ENCODE measurements at places on chromosomes 3 and 15.
A peak's percentile ranks its signal among the peaks of the same experiment; 100 is the strongest.

DNA sequence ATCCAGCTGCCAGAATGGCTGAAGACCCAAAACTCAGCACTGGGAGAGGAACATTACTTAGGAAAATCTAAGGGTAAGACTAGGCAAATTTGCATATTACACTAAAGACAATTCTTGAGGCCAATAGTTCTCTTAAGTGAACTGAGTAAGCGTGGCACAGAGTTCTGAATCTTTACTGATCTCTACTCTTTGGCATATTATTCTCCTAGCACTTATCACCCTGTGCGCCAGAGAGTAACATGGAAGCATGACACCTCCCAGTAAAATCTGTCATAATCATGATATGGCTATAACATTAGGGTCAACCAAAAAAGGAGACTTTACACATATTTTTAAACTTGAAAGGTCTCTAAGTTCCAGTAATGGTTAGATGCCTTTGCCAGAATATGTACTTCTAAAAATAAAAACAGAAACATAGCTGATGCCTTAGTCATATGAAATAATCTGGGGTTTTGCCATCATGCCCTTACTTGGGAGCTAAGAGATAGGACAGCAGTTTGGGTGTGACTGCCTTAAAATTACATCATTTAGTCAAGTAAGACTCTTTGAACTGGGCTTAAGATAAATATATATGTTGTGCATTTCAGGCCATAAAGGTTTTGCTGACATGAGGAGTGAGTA lies 290.5 kb downstream of the PLCL2 start:
- no peak for ATAC-seq

GRCh38 chr3:28326458-28326926 lies 22.0 kb upstream of the ZCWPW2 start:
- peak; percentile 94 for ATAC-seq

- ATAC-seq = no peak
Observed at GRCh38 chr3:23926246-23926645, 9.3 kb downstream of the RPL15 start.

DNA sequence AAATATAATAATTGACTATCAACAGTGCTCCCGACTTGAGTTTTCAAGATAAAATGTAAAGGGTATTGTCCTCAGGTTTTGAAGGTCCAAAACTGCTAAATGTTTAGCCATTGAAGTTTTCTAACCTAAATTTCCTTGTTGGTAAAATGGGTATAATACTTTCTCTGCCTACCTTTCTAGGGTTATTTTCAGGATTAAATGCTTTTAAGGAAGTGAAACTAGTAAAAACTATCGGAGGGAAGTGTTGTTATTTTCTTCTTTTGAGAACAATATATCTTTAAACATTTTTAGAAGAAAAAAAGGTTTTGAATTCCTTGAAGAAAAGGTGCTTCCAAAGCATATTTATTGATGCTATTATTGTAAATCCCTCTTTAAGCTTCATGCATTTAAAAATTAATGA lies 67.3 kb downstream of the FILIP1L start:
- no peak for ATAC-seq

GRCh38 chr15:74405823-74406222 lies 27.9 kb downstream of the SEMA7A start:
- no peak for ATAC-seq

GRCh38 chr3:184496933-184497332 lies 64.7 kb upstream of the EPHB3 start:
- no peak for ATAC-seq

- no peak for ATAC-seq
Observed at GRCh38 chr3:3629911-3630310, 169.3 kb upstream of the LRRN1 start.

DNA sequence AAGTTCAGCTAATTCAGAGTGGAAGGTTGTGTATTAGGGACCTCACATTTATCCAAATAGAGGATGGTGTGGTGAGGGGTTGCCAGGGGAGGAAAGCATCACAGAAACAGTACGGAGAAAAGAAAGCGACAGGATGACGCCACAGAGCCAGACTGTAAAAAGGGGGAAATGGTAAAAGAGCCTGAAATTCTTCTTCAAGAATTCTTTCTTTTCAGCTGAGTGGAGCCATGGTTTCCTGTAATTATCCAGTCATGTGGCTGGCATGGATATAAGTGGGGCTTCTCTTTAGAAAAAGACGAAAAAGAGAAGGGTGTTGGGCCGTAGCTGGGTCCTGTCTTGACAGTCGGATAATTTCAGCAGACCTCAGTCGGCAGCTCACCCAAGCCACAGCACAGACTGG lies 24.5 kb upstream of the PSMD6 start:
- ATAC-seq = no peak

DNA sequence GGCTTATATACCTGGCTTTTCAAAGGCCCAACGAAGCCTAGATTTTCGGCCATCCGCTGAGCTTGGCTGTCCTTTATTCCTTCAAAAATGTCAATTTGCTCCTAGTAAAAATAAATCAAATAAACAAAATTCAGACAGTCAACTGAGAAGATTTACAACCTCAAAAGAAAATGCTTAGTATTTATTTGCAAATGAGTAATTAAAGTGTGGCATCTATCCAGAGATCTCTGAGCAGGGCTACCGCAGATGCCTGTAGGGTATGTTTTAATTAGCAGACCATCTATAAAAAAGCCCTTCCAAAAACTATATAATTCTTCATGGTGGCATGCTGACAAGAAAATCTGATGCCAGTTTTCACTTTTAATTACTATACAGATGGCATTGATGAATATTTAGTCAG lies 136.2 kb downstream of the SUCLG2 start:
- no peak for ATAC-seq

- no peak for ATAC-seq
Observed at GRCh38 chr3:94525043-94525442, 462.2 kb downstream of the NSUN3 start.

DNA sequence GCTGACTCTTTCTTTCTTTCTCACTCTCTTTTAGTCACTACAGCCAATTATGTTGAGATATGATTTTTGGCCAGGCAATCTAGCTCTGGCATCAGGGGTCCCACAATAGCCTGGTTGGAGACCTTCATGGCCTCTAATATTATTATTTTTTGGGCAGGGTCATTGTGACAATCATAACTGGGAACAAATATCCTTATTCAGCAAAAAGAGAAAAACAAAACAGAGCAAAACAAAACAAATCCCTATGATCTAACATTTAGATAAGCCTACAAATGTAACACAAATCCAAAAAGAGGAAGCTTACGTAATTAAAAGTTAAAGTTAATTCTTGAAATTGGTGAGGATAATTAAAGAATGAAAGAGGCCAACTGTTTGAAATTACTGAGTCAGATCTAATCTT lies 640.0 kb downstream of the TUSC7 start:
- ATAC-seq = no peak

GRCh38 chr3:191336833-191337232 lies 6.5 kb upstream of the UTS2B start:
- ATAC-seq = peak; percentile 34

DNA sequence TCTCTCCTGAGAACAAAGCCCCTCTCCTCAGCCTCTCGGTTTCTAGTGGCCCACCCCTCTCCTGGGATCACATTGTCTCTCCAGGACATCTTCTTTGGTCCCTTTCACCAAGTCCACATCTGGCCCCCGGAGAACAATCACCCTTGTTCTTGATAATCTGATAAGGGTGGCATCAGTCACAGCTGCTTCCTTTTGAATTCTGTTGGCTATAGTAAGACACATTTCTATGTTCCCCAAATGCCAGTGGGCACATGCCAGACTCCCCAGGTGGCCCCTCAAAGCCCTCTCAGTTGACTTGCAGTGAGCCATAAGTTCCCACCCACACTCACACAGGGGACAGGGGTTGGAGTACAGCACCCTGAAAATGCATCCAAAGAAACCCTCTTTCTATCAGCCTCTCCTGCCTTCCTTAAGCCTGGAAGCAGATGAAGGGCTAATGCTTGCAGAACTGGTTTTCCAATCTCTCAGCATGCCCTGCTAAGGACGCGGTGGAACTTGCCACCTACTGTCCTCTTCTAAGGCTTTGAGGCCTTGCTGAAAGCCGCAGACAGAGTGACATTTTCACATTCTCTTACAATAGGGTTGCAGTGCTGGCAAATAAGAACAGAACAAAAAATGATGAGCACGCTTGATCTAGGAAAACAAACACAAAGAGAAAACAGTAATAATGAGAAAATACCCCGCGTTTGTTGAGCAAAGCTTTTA lies 101.3 kb upstream of the SLCO3A1 start:
- ATAC-seq = no peak

- ATAC-seq = no peak
Observed at GRCh38 chr3:84789961-84790360, 168.8 kb upstream of the CADM2 start.

GRCh38 chr3:132536442-132537153 lies 60.5 kb upstream of the ACKR4 start:
- peak; percentile 85 for ATAC-seq

DNA sequence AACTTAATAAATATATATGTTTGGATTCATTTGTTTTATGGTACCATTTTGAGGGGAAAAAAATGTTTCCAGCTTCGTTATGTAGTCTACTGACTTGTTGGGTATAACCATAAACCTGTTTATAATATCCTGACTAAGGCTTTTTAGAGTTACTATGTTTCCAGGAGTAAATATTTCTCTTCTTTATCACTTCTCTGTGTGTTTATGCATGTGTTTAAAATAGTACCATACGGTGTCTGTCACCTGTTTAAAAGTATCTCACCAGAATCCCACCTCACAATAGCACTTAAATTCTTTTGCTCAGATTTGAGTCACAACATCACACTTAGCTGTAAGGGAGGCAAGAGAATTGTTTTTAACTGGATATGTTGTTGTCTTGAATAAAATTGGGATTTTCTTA lies 15.1 kb downstream of the LACTB start:
- no peak for ATAC-seq

DNA sequence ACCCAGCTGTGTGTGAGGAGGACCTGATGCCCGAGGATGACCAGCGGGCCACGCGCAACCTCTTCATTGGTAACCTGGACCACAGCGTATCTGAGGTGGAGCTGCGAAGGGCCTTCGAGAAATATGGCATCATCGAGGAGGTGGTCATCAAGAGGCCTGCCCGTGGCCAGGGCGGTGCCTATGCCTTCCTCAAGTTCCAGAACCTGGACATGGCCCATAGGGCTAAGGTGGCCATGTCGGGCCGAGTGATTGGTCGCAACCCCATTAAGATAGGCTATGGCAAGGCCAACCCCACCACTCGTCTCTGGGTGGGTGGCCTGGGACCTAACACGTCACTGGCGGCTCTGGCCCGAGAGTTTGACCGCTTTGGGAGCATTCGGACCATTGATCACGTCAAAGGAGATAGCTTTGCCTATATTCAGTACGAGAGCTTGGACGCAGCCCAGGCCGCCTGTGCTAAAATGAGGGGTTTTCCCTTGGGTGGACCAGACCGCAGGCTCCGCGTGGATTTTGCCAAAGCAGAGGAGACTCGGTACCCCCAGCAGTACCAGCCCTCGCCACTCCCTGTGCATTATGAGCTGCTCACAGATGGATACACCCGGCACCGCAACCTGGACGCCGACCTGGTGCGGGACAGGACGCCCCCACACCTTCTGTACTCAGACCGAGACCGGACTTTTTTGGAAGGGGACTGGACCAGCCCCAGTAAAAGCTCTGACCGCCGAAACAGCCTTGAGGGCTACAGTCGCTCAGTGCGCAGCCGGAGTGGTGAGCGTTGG lies 1.5 kb downstream of the RBM15B start:
- no peak for ATAC-seq

DNA sequence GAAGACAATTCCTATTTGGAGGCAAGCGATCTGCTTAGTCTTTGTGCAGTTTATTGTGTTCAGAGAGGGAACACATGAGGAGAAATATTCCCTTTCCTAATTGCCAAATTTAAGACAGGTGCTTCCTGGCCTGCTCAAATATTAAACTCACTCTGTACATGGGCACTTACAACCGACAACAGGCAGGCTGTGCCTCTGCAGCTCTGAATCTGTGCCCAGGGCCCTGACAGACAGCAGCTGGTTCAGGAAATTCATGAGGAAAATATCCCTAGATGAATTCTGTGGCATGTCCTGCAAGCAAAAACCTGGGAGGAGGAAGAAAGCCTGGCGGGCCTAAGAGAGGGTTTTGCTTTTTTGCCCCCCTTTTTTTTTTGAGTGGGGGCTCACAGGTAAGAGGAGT lies 169.3 kb upstream of the TRIM42 start:
- ATAC-seq = no peak

GRCh38 chr15:32905481-32905880 lies 187.7 kb downstream of the GREM1 start:
- no peak for ATAC-seq

GRCh38 chr15:63809452-63809851 lies 24.3 kb downstream of the HERC1 start:
- no peak for ATAC-seq

GRCh38 chr3:112773864-112774263 lies 72.8 kb downstream of the CD200R1L start:
- peak; percentile 43 for ATAC-seq

- ATAC-seq = no peak
Observed at GRCh38 chr15:64343222-64343621, 12.8 kb downstream of the CSNK1G1 start.

GRCh38 chr3:38297947-38298711 lies 16.0 kb downstream of the SLC22A14 start:
- no peak for ATAC-seq

DNA sequence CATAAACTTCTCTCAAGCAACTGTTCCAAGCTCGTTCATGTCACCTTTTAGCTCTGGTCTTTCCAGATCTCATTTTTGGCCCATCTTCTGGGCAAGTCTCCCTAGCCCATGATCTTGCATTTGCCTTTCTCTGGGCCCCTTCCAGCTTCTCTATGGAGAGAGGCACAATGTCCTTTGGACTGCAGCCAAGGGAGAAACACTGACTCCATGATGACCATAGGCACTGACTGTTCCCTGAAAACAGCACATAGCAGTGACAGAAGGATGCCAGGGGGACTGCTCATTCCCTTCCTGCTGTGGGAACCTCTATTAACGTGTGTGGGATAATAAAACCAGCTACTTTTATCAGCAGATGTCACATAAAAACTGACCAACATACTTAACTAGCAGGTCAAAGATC lies 60.3 kb downstream of the STRIT1 start:
- no peak for ATAC-seq

- ATAC-seq = peak; percentile 13
Observed at GRCh38 chr15:52731732-52732470, 52.7 kb upstream of the ATOSA start.

DNA sequence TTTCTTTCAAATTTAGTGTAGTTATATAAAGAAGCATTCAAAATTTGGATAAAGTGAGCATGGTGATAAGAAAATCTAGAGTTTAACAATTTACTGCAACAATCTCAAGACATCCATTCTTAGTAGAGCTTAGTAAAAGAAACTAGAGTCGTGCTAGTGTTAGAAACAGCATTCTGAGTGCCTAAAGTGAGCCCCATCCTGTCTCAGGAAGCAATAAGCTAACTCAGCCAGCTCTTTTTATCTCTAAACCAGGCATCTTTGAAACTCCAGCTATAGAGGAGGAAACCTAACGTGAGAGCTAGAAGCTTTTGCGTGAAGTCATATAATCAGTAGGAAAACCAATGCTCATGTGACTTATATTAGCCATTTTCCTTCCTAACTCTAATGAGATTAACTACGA lies 1187.1 kb upstream of the EPHA6 start:
- ATAC-seq = no peak

- ATAC-seq = no peak
Observed at GRCh38 chr15:64455961-64456371, 4.4 kb upstream of the ZNF609 start.

GRCh38 chr15:22257047-22258008 lies 177.0 kb downstream of the OR4M2 start:
- no peak for ATAC-seq

Data from activated T-helper 17 cell treated with anti-CD3 and anti-CD28 coated beads, Interleukin-2, amount 50 U/mL, for 72 hours (primary cell).